ENCODE measurements at places on chromosomes 4 and X.
A peak's percentile ranks its signal among the peaks of the same experiment; 100 is the strongest.

DNA sequence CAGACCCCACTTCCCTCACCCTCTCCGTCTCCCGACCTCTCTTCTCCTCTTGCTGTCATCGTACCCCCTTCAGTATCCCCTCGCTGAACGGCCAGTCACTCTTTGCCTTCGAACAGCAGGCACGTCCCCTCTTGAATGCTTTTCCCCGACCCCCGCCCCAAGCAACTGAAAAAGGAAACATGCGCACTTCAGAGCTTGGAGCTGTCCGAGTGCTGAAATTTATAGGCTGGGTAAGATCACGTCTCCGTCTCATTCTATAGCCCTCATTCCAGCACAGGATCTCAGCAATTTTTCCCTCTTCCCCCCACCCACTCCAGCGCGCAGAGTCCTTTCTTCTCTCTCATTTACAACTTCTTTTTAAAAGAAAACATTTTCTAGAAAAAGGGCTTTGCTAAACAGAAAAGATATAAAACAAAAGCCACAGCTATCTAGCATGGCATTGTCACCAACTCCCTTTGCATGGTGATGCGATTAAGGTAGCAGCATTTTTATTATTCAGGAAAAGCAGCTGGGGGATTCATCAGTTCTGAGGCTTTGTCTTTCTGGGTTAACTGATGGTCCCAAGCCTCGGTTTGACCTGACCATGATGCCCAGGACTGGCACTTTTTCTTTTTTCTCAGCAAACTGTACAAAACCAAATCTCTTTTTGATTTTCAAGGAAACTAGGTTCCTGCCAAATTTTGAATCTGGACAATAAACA is at the start of gene GLRA2:
TSS of gene GLRA2 (plus strand) at position 247 of the 700 bp plus-strand sequence. CDS start 522 bp downstream, outside the sequence.
- DNase-seq, result no peak

DNA sequence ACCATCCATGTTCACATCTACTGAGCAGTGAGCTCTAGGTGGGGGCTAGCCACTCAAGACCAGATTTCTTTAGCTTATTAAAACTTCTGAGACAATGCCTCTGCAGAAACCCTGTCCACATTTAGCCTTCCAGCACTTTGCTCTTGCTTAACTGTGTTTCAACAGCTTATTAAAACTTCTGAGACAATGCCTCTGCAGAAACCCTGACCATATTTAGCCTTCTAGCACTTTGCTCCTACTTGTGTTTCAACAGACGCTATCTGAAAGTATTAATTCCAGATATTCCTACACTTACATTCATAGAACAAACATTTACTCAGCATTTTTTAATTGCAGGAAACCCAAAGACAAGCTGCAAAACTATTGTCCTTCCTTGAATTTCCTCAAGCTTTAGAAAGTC is 91.9 kb downstream of the SEL1L3 start:
- no peak for DNase-seq

DNA sequence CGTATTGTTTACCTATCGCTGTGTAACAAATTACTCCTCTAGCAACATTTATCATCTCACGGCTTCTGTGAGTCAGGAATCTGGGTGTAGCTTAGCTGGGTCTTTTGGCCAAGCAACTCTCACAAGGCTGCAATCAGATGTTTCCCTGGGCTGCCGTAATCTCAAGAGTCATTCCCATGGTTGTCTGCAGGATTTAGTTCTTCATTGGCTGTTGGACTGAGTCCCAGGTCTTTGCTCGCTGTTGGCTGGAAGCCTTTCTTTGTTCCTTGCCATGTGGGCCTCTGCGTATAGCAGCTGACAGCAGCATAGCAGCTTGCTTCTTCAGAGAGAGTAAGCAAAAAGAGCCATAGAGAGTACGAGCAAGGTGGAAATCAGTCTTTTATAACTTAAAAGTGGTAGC is 16.8 kb downstream of the POLR2B start:
- DNase-seq, result no peak

DNA sequence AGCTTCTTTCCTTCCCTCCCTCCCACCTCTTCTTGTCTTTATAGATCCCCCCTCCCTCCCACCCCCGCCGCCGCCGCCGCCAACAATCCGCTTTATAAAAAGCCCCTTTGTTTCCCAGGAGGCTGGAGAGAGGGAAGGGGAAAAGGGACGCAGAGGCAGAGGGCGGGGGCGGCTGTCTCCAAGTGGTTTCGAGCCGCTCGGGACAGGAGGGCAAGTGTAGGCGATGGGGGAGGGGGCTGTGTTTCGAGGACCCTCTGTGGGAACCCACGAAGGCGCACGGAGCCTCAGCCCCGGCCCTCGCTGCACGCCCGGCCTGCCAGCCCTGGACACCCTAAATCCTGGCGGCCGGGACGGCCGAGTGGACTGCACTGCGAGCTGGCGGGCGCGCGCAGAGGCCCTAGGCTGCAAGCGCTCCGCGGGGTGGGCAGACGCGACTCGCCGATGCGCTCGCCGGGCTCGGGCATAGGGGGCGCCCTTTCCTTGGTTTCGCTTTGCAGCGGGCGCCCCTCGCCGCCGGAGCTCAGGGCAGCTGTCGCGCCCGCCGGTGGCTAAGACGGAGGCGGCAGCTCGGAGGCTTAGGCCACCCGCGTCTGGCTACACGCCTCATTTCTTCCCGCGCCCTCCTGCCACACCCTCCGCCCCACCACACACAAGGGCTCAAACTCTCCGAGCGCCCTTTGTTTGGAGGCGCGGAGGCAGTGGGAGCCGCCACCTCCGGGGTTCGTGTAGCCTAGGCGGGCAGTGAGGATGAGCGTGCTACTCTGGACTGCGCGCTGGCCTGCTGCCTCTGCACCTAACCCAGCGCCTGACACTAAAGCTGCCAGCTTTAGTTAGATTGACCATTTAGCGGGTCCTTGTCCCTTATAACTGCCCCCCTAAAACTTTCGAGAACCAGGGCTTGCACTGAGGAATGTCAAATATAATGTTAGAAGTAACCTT is 2.2 kb downstream of the MAMLD1 start:
- DNase-seq, result peak; percentile 41

DNA sequence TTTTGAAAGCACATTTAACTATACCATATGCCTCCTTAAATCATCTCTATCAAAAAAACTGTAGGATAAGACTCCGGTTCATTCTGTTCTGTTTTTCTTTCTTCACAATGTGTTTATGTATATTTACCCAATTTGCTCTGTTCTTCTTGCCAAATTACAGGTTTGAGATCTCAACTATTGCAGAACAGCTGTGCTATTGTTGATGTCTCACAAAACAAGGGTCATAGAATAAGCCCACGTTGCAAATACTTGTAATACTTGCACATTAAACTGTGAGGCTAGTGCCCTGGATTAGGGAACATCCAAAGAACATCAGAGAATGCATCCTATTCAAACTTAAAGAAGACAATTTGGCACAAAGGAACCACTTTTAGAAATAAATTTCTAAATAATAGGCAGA is 45.4 kb downstream of the ANTXR2 start:
- DNase-seq, result no peak

GRCh38 chrX:2185341-2186082 is 315.3 kb downstream of the DHRSX start:
- DNase-seq, result no peak

DNA sequence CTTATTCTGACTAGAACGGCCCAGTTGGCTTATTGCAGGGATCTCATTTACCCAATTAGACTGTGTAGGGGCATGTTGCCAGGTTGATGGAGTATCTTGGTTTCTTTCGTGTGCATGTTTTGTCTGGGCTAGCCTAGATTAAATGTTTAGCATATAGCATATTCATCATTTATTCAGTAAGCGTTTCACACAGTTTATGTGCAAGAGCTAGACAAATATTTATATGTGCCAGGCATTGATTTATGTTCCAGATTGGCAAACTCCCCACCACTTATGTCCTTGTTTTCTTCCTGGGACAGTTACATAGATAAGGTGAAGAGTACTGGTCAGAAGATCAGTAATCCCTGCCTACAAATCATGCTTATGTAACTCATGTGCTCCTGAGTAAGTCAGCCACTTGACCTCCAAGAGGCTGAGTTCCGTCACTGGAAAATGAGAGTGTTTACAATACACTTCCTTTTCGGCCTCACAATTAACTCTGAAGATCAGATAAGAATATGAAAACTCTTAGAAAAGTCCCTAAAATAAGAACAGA is 57.2 kb downstream of the RUFY3 start:
- DNase-seq, result no peak

DNA sequence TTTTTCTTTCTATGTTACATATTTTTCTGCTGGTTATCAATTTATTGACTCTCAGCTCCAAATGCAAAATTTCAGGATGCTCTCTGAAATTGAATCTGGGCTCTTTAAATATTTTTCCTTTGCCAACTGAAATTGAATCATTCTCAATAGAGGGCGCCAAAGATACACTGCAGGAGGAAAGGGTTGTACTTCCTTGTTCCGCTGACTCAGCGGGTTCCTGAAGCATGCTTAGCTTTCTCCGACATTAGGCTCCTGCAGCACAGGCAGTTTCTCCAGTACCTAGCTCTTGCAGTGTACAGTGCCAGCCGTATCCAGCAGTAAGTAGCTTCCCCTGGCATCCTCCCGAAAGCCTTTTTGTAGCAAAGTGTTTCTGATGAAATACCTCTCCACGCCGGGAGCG is 28.8 kb upstream of the CFAP47 start:
- no peak for DNase-seq

GRCh38 chr4:22486276-22486675 is 29.6 kb downstream of the ADGRA3 start:
- DNase-seq, result no peak

DNA sequence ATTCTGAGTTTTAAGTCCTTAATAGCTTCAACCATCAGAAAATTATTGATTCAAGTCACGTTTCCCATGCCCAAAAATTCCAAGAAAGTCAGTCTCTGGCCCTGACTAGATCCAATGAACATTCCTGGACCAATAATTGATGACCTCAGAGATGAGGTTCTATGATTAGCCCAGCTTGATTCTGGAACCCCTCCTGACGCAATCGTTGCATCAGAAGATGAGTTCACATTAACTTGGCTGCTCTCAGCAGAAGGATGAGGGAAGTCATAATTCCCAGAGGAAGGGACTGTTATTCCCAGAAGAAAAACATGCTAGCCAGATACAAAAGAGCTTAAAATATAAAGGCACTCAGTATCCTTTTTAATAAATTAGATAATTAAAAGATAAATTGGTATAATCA is 34.3 kb upstream of the CPEB2 start:
- DNase-seq, result no peak

- no peak for DNase-seq
These were observed 38.2 kb upstream of the UXT start for GRCh38 chrX:47697181-47697580.

DNA sequence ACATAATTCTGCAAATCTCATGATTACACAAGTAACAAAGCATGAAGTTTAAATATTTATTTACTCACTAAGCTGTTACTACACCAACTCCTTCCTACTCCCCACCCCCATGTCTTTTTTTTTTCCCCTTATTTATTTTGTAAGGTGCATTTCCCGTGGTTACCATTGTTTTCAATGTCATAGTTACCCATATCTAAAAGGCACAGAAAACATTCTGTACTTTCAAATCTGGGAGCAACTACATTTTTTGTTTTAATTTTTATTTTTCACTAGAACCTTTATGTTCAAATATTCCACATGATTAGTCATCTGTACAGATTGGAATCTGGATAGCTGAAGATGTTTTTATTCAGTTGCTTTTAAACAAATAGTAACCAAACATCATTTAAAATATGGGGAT is 62.8 kb downstream of the PPP3CA start:
- no peak for DNase-seq

DNA sequence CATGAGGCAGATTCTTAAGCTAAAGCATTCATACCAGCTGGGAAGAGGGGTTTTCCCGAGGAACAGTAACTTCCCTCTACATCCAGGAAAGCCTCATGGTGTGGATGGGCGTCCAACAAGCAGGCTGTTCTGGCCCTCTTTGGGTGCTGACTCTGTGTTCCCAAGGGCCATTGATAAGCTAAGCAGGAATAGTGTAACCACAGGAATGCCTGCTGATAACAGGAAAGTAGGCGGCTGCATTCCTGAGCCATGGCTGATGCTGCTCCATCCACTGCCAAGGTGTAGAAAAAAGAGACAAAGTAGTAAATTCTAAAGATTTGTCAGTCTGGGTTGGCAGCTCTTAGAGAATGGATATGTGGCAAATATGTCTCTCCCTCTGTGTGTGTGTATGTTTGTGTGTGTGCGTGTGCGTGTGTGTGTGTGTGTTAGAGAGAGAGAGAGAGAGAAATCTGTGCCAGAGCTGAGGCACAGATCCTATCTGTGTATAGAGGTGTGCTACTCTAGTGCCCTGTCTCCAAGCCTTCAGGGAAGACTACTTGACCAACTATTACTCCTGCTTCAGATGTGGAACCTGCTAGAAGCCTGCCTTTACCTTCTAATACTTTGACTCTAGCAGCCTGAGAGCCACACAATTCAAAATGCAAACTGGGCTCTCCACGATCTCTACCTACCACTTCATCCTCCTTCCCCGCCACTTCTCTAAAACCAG is 353.1 kb upstream of the NR3C2 start:
- no peak for DNase-seq

DNA sequence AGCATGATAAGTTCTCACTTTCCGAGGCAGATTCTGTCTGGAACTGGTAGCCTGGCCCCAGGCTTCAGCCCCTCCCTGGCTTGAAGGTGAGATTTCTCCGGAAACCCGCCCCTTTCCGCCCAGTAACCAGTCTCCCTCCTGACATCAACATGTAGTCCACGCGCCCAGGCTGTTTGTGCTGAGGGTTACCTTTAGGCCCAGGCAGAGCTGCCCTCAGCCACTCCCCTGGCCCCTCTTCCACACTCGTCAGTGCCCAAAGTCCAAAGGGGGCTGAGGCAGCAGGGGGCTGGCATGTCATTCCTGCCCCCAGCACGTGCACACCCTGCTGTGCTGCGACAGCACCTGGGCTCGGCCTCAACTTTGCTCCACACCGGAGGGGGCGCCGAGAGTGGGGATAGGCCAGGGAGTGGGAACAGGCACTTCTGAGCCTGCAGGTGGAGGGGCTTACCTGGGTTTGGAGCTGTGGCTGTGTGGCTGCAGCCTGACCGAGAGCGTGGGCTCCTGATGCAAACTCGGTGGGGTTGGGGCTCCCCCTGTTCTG is 69.5 kb upstream of the ANK2 start:
- DNase-seq, result no peak

- no peak for DNase-seq
These were observed 491.1 kb downstream of the PACRGL start for GRCh38 chr4:21191317-21191716.

DNA sequence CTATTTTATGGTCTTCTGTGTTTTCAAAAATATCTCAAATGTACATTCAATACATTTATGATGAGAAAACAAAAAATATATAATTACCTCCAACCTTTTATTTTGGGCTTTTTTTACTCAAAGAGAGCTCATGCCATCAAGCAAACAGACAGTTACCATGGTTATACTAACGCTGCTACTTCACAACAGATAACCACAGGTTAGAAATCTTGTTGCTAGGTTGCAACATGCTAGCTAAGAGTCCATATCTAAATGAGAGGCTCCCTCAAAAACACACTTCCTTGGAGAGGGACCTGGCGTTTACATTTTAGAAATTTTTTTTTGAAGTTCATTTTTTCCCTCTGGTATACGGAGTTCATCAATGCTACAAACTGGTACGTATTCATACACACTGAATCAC is 44.3 kb downstream of the TBC1D9 start:
- no peak for DNase-seq

- no peak for DNase-seq
These were observed 30.7 kb upstream of the SGMS2 start for GRCh38 chr4:107793996-107794395.
